ENCODE measurements at places on chromosomes 3 and 15. TPM values are rescaled to one million over a fixed set of nuclear protein-coding genes. Genes with fewer than 3 reads are reported as not detected.
A peak's percentile ranks its signal among the peaks of the same experiment; 100 is the strongest.

DNA sequence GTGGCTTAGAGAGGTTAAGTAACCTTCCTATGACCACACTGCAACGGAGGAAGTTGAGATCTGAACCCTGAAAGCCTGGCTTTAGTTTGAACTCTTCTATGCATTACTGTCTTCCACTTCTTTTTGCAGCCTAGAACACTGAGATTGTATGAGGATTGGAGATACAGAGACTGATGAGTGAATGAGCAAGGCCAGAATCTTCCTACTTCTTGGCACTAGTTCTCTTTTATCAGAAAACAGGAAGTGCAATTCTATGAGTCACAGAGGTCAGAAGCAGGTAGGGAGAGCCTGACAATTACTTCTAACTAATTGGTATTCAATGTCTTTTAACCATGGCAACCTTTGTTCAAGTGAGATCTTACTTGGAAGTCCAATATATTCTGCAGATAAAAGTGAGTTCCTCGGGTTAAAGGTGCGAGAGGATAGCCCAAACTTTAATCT is 219.0 kb downstream of the SHQ1 start:
- peaks cover 7% of the 10 kb centered on the region for H3K4me1 ChIP-seq
- H3K4me3 ChIP-seq = no peak overlapping the region
- DNase-seq = no peak
- no peak overlapping the region for H3K27ac ChIP-seq
- H3K36me3 ChIP-seq = no peaks in the 10 kb centered on the region

GRCh38 chr15:89058876-89059405 is 29.3 kb upstream of the ABHD2 start:
- no peak overlapping the region for H3K4me3 ChIP-seq
- no peak overlapping the region for H3K27ac ChIP-seq
- no peaks in the 10 kb centered on the region for H3K36me3 ChIP-seq
- DNase-seq = no peak
- no peaks in the 10 kb centered on the region for H3K27me3 ChIP-seq
- H3K4me1 ChIP-seq = peaks cover 3% of the 10 kb centered on the region

DNA sequence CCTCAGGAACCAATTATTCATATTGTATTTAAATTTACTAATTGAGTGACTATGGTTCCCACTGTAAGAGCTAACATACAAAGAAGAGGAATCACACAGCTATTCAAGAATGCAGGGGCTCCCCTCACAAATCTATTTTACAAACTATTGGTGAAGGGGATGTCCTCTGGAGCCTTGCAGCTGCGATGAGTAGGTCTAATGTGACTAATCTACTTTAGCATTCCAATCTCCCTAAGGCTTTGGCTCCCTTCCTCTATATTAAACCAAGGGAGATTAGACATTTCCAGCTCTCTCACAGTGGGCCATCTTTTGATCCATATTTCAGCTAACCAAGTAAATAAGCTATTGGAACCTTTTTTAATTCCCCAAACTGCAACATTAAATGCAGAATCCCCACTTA is 514.2 kb upstream of the BCHE start:
- H3K27ac ChIP-seq = no peak overlapping the region
- no peaks in the 10 kb centered on the region for H3K27me3 ChIP-seq
- no peaks in the 10 kb centered on the region for H3K4me1 ChIP-seq
- DNase-seq = no peak
- H3K36me3 ChIP-seq = no peaks in the 10 kb centered on the region

DNA sequence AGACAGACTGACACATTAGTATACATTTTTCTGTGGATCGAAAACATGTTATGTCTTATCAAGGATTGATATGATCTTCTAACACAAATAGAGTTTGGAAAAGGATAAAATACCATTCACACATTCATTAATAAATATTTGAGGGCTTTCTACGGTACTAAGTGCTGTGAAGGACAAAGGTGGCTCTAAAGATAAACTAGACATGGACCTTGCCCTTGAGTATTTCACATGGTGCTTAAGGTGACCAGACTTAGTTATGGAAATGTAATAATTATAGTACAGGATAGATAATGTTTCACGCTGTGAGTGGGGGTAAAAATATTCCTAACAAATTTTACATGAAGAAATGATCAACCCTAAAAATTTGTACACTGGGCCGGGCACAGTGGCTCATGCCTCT is 3.8 kb upstream of the RAP2B start:
- no peak overlapping the region for H3K4me3 ChIP-seq
- H3K4me1 ChIP-seq = no peaks in the 10 kb centered on the region
- no peak for DNase-seq

DNA sequence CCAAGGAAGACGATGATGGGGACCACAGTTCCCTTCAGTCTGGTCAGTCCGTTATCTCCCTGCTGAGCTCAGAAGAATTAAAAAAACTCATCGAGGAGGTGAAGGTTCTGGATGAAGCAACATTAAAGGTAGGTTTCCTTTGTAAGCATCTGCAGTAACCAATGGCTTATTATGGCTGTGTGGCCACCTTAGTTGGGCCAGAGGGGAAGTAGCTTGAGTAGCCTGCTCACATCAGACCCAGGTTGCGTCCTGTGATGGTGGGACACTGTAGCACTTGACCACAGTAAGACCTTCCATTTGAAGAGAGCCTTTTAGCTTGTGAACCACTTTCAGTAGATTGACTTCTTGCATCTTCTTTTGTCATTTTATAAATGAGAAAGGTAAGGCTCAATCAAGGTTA is 22.6 kb downstream of the STARD5 start:
- no peaks in the 10 kb centered on the region for H3K27me3 ChIP-seq
- DNase-seq = no peak
- peaks cover 28% of the 10 kb centered on the region for H3K4me1 ChIP-seq
- H3K4me3 ChIP-seq = no peak overlapping the region

DNA sequence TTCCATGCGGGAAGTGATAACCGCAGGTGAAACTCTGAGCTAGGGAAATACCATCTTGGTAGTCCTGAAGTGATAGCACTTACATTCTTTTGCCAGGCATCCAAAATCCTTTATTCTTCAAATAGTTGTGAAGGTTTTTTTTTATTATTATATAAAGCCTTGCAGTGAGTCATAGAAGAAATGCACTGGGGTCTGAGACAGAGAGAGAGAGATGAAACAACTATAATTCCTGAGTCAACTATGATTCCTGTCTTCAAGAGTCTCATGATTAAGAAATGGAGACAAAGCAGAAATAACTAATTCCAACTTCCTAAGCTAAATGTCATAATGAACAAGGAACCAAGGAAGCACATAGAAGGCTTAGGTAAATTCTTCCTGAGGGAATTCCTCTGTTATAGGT is 495.6 kb downstream of the LPP start:
- peaks cover 6% of the 10 kb centered on the region for H3K4me1 ChIP-seq
- H3K36me3 ChIP-seq = no peaks in the 10 kb centered on the region
- H3K27me3 ChIP-seq = no peaks in the 10 kb centered on the region
- H3K4me3 ChIP-seq = no peak overlapping the region
- no peak overlapping the region for H3K27ac ChIP-seq

GRCh38 chr3:45054196-45054857 is 28.2 kb downstream of the CLEC3B start:
- H3K27me3 ChIP-seq = no peaks in the 10 kb centered on the region
- H3K27ac ChIP-seq = no peak overlapping the region
- peaks cover 26% of the 10 kb centered on the region for H3K4me1 ChIP-seq
- H3K36me3 ChIP-seq = no peaks in the 10 kb centered on the region
- H3K4me3 ChIP-seq = no peak overlapping the region
- DNase-seq = no peak

DNA sequence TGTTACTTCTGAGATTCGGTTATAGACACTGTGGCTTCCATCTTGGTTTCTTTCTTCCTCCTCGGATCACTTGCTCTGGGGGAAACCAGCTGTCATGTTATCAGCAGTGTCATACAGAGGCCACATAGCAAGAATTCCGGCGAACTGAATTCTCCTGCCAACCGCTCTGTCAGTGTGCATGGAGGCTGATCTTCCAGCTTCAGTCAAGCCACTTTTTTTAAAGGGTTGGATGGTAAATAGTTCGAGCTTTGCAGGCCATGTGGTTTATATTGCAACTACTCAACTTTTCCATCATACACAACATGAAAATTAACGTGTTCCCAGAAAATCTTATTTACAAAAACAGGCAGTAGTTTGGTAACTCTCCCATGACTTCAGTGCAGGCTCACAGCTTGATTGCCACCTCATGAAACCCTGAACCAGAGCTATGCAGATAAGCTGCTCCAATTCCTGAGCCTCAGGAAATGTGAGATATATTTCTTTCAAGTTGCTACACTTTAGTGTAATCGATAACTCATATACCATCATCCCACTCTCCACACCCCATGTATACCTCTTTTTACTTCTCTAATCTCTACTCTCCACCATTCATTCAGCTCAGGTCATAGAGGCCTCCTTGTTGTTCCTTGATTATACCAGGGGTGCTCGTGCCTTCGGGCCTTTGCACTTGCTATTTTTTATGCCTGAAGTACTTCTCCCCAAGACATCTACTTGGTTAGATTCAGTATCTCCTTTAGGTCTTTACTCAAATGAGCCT is 7.2 kb downstream of the RPL22L1 start:
- H3K27ac ChIP-seq = peak overlapping the region; percentile 11
- peaks cover 10% of the 10 kb centered on the region for H3K4me1 ChIP-seq
- H3K36me3 ChIP-seq = peaks cover 13% of the 10 kb centered on the region
- H3K27me3 ChIP-seq = no peaks in the 10 kb centered on the region
- H3K4me3 ChIP-seq = no peak overlapping the region
- DNase-seq = no peak

GRCh38 chr3:3110749-3111361 is 681 bp upstream of the IL5RA start:
- H3K4me1 ChIP-seq = peaks cover 8% of the 10 kb centered on the region
- H3K27ac ChIP-seq = no peak overlapping the region
- no peak for DNase-seq

- peak overlapping the region; percentile 86 for H3K27ac ChIP-seq
- no peaks in the 10 kb centered on the region for H3K27me3 ChIP-seq
- H3K4me3 ChIP-seq = no peak overlapping the region
These were observed 59.1 kb downstream of the RGMA start for GRCh38 chr15:93029836-93030429.

DNA sequence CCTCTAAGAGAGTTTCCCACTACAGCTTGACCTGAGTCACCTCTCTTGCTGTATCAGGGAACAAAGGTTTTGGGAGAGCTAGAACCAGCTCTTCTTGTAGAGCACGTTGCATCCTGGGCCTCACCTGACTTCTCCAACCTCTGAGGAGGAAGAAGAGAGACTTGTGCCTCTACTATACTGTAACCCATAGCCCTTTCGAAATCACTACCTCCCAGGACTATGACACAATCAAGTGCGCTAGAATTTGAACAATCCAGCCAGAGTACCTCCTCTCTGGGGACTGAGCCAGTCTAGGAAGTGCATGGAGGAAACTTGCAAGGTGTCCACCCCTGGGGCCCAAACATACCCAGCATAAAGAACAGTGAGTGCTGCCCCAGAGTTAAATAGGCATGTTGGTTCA is 192.8 kb upstream of the BHLHE40 start:
- no peak overlapping the region for H3K4me3 ChIP-seq
- peaks cover 52% of the 10 kb centered on the region for H3K36me3 ChIP-seq
- H3K27me3 ChIP-seq = no peaks in the 10 kb centered on the region
- H3K4me1 ChIP-seq = no peaks in the 10 kb centered on the region
- no peak for DNase-seq

DNA sequence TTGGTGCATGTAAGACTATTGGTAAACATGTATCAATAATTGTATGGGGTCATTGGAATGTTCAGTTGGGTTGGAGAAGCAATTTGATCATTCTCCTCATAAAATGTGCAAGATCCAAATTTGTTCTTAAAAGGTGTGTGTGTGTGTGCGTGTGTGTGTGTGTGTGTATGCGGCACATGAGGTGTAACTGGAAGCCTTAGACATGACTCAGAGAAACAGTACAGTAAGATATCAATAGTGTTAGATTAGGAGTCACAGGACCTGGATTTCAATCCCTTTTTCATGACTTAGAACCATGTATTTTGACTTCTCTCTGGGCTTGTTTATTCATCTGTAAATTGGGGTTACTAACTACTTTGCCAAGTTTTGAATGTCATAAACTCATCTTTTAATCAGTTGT is 38.3 kb downstream of the RSRC1 start:
- no peak overlapping the region for H3K4me3 ChIP-seq
- no peak overlapping the region for H3K27ac ChIP-seq
- H3K27me3 ChIP-seq = no peaks in the 10 kb centered on the region
- no peaks in the 10 kb centered on the region for H3K36me3 ChIP-seq
- no peaks in the 10 kb centered on the region for H3K4me1 ChIP-seq

The CDC25A gene
- 0.30 TPM for total RNA-seq

The PTX3 gene
- total RNA-seq = 3.0 TPM

The MRAS gene
- 34.0 TPM for total RNA-seq

The RBPMS2 gene
- total RNA-seq = 1.9 TPM

Data from upper lobe of left lung (tissue), 6 donors.